Bronchial epithelial cell (primary cell): ENCODE measurements at places on chromosomes 2 and 18.

GRCh38 chr18:21701621-21702020 is 3.0 kb downstream of the ABHD3 start:
- no peak for DNase-seq

DNA sequence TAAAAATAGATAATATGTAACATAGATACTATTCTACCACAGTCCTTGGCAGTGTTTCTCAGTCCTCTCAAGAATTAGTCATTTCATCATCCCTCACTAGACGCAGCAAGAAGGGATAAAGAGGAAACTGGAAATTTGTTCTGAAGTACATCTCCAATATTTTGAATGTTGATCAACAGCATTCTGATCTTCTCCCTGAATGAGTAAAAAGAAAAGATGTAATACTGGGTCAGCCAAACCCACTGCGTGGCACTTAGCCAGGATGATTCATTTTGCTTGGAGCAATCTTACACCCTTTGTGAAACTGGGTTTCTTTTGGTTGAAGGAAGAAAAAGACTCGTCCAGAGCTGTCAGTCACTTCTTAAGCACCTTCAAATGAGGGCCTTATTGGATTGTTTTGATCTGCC is 54.1 kb downstream of the TAF1B start:
- peak; percentile 100 for DNase-seq

GRCh38 chr2:237870126-237870525 is 10.7 kb downstream of the RAMP1 start:
- no peak for DNase-seq

DNA sequence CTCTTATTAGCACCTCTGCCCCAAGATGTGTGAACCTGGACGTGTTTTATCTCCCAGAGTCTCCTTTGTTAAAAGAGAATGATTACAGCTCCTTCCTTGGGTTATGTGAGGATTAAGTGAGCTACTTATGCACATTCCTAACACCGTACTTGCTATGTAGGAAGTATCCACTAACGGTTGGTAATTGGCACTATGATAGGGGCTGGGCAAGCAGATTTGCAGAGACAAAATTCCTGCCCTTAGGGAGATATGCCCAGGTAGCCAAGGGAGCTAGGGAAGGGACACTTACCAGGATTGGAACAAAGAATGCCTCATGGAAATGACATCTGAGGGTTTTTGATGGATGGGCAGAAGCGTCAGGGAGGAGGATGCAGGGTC is 11.5 kb upstream of the ALPK2 start:
- DNase-seq = no peak

DNA sequence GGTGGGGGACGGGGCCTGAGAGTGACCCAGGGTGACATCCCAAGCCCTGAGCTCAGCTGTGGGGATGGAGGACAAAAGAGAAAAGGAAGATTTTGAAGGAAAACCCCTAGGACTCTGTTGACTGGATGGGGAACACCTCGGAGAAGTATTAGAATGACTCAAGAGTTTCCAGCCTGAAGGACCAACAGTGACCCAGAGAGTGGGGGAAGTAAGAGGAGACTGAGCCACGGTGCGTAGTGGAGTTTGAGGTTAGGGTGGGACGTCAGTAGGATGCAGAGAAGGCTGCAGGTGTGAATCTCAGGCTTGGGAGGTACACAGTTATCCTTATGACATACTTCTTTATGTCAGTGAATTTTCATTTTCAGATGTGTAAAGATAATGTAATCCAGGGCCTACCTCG is 119.5 kb downstream of the NCK2 start:
- DNase-seq = no peak

- DNase-seq = no peak
These were observed 291.5 kb downstream of the SLC4A3 start for GRCh38 chr2:219918944-219919343.

DNA sequence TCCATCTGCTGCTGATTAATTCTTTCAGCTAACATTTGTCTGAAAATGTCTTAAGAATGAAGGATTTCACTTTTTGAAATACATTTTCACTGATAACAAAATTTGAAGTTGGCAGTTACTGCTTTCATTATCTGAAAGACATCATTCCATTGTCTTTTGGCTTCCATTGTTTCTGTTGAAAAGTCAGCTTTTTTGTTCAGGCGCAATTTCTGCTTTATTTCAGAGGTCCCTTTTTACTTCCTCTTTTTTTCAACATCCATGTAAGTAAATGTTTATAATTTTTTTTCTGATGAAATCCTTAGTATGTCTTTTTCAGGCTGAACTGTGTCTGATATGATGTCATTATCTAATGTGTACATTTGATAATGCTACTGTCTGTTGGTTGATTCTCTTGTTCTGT is 184.2 kb downstream of the RND3 start:
- no peak for DNase-seq

GRCh38 chr2:7264791-7265190 is 347.6 kb downstream of the RNF144A start:
- no peak for DNase-seq

DNA sequence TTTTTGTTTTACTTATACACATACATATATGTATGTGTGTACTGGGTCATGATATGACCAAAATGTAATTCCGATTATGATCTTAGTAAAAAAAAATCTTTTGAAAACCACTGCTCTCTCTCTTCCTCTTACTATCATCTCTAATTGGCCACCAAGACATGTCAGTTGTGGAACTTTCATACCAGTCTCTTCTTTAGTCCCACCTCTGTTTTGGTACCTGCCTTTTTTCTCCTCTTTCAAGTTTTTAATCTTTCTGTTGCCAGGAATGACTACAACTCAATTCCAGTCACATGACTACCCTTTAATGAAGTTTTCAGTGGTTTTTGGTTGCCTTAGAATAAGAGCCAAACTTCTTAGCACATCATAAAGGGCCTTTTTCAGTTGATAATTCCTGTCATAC is 17.1 kb downstream of the RBM44 start:
- no peak for DNase-seq

GRCh38 chr2:73212098-73212447 is 2.0 kb upstream of the SMYD5 start:
- no peak for DNase-seq

- no peak for DNase-seq
These were observed 26.5 kb downstream of the PSD4 start for GRCh38 chr2:113200236-113200635.

DNA sequence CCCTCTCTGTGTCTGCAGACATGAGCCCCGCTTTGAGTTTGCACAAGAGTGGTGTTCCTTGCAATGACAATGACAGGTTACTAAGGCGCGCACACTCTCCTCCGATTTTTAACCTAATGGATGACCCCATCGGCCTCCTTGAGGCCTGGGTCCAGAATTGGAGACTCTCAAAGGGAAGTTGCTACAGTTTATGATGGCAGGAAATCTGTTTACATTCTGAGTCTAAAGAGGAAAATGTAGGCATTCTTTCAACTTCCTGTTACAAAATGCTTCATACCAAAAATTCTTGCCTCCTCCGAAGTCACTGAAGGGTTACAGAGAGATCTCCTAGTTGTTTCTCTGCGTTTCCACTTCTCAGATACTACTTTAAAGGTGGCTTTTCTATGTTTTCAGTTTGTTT is 225.3 kb upstream of the AGAP1 start:
- DNase-seq = peak; percentile 10

DNA sequence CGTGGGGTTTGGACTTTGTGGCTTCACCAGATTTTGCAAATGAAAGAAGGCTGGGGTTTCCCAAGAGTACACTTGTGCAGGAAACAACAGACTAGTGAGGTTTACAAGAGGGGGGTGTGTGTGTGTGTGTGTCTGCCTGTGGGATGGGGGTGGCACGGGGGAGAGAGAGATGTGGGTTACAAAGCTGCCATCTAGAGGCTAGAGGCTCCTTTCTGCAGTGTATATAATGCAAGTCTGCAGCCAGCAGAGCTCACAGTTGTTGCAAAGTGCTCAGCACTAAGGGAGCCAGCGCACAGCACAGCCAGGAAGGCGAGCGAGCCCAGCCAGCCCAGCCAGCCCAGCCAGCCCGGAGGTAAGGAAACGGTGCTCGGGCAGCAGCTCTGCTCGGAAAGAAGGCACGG is at the start of gene ACKR3:
Gene ACKR3 (plus strand): TSS at position 253 of the 401 bp plus-strand sequence. CDS start 10,641 bp downstream, outside the sequence.
- DNase-seq = peak; percentile 86

GRCh38 chr18:62360805-62361204 is 35.7 kb downstream of the TNFRSF11A start:
- no peak for DNase-seq

- DNase-seq = no peak
These were observed 221.5 kb downstream of the RIT2 start for GRCh38 chr18:42893977-42894376.

DNA sequence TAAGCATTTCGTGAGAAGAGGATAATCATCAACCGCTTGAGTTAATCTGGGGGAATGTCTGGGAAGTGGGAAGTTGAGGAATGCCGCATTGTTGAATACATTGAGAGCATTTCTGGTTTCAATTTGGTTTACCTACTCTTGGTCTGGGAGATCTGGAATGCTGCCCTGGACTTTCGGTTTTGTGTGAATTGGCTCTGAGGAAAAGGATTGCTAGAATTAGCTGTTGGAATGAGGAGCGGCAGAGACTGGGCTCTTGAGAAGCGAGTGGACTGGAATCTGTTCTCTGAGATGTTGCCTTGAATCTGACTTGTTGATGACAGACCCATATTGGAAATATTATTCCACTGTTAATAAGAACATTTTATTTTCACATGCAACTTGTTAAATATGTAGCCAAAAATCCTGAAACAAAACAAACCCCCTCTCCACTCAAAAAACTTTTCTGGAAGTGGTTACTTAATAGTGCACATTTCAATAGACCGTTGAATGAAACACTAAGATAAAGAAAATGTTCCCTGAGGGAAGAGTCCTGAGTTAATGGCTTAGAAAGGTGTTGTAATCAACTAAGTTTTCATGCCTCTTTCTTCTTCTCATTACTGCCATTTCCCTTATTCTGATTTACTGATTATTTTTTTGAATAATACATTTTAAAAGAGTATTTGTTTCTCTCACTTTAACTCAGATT is 50.8 kb downstream of the PTPRM start:
- DNase-seq = peak; percentile 63
